Caudate nucleus (tissue), 63 donors: ENCODE measurements at places on chromosomes 3 and 15.

- DNase-seq = no peak
Measured at GRCh38 chr3:140510303-140510861, 167.5 kb upstream of the TRIM42 start.

DNA sequence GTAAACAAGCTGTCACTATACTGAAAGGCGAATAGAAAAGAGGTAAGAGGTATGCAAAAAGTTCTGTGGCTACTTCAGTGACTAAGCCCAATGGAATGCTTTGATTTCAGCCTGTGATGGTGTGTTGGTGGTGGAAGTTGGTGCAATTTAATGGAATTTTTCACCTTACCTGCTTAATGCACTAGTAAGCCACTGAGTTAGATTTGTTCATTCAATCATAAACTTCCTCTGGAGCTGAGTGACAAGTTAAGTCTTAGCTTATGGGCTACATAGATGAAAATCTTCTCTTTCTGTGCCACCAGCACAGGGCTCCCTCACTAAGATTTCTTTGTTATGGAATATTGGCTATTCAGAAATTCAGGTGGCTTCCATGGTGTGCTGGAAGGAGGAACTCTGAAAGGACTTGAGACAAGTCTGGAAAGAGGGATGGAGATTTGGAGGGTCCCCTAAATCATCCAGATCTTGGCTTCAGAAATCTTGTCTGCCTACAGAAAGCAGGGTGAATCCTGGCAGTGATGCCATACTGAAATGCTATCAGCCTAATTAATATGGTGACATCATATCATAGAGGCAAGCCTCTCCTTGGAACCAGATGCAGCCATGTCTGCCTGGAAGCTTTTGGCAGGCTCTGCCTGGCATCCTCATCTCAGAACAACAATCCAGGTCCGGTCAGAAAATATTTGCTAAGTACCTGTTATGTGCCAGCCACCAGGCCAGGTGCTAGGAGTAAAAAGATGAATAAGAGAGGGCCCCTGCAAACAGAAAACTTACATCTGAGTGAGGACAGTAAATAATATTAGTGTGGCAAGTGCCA, 8.1 kb upstream of the GAP43 start:
- no peak for DNase-seq

GRCh38 chr3:127490271-127491023, 100.1 kb downstream of the TPRA1 start:
- DNase-seq = no peak

DNA sequence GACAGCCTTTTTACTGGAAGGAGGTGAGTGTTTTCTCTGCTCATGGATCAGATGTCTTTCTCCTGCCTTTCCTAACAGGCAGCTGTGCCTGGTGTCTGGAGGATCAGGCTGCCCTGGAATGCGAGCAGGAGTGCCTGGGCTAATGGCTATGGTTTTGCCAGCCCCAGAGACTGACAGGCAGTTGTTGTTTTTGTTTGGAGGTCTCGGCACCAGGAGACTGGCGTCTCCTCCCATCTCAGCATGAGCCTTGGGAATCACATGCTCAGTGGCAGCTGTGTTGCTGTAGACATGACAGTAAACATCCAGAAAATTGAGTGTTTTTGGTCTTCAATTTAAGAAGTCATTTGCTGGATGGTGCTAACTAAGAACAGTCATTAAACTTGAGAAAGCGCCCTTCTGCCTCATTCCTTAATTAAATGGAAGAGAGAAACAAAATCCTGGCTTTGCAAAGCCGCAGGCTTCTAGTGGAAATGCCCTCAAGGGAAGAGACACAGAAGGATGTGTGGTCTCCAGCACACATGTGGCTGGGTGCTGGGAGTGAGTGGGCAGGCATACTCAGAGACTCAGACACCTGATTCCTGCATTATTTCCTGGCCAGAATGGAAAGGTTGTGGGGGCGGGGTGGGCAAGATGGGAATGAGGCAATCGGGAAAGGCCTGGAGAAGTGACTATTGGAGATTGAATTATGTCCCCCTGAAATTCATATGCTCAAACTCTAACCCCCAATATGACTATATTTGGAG, 97.0 kb upstream of the NMNAT3 start:
- DNase-seq = no peak

DNA sequence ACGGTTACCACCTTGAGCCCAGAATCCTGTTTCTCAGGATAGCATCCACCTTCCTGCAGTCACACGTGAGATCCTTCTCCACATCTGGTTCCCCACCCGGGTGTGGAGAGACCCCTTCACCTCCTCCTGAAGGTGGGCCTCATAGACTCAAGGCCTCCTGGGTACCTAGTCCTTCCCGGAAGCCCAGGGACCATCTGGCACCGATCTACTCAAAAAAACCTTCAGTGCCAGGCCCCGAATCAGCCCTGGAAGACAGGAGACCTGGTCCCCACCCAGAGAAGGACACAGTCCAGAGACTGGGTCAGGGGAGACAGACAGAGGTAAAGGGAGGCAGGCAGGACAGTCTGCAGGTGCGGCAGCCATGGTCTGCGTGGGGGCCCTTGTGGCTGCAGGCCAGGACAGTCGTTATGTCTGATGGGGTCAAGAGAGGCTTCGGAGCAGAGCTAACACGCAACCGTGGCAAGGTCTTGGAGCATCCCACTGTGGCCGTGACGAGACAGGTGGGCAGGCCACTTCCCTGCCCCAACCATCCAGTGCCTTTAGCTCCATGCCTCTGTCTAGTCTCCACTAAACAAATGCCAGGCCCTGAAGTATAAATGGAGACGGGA, 112.2 kb upstream of the ABHD17C start:
- no peak for DNase-seq

DNA sequence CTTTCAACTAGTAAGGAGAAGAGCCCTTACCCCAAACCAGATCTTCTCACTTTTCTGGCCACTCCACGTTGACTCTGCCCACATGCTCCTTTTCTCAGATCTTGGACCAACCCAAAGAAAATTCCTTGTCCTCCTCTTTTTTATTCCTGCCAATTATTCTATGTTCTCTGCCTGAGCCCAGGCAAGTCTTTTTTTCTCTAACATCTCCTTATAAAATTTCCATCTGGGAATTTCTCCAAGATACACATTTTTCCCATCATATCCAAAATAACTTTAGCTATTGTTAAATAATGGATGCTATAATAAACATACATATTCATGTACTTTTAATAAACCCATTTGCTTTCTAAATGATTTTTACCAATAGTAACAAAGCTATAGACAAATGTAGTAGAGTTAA, 726.0 kb upstream of the ZNF385D start:
- no peak for DNase-seq

GRCh38 chr15:84035399-84035766, 200.2 kb upstream of the GOLGA6L4 start:
- no peak for DNase-seq

DNA sequence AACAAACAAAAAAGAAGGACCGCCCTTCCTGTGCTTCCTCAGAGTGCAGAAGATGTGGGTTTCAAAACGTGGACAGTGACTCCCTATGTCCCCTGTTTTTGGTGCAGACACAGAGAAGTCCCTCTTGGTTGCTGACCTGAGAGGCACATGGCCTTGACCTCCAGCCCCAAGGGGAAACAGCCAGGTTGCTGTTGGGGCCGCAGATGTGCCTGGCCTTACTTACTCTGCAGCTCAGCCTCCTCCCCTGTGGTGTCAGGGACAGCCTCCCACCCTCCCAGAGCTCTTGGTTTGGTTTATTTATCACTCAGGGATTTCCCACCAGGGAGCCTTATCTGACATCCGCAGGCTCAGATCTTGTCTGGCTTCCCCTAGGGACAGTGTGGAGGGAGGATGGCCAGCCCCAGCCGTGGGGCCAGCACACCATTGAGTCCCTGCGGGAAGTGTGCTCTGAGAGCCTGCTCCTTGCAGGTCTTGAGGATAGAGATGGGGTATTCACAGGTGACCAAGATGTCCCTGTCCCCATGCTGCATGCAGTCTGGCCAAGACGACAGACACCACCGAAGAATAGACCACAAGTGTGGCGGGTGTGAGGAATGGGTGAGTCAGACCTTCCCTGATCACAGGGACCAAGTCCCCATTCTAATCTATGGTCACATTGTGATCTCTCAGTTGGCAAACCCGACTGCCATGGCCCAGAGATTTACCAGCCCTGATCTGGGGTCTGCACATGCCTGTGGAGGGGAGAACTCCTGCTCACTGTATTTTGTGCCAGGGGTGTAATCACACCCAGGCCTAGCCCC, 134.3 kb upstream of the ABHD17C start:
- no peak for DNase-seq

GRCh38 chr15:64851503-64851840, 9.8 kb downstream of the PLEKHO2 start:
- DNase-seq = no peak

DNA sequence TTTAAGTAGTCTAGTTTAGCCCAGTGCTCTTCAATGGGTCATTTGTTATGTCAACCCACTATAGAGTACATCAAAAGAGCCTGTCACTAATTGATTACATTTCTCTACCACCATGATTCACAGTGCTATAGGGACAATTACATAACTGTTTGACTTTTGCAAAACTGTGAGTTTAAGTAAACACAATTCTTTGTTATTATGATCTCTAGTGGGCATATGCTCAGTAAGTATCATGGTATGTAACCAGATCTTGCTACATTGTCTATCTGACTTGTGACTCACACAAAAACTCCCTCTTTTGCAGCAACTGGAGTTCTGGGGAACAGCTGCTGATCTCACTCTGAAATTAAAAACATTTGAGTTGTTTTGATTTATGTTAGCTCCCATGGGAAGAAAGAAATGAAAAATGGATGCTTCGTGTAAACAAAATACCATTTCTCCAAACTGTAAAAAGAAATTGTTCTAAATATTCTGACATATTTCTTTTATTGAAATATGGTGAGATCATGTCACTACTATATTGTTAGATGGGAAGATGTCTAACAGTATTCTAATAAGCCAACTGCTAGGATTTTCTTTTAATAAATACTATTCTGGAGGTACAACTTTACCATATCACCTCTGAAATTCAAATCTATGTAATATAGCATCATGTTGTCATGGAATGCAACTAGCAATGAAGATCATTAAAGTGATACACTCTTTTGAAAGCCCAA, 470.4 kb downstream of the ROBO1 start:
- DNase-seq = no peak

GRCh38 chr3:21170964-21171363, 580.0 kb downstream of the ZNF385D start:
- no peak for DNase-seq

DNA sequence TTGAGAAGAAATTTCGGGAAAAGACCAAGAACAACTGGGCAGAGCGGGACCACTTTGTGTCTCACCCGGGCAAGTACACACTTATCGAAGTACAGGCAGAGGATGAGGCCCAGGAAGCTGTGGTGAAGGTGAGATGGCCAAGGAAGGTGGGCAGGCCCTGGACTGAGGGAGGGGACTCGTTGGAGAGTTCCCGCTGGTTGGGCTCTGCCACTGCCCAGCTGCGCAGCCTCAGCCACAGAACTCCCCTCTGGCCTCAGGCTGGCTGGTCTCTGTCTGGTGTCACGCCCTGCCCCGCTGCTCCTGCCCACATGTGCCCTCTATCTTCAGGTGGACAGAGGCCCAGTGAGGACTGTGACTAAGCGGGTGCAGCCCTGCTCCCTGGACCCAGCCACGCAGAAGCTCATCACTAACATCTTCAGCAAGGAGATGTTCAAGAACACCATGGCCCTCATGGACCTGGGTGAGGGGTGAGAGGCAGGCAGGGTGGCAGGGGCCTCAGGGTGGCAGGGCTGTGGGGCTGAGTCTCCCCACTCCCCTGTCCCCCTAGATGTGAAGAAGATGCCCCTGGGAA, 2.4 kb downstream of the PARP3 start:
- no peak for DNase-seq

GRCh38 chr3:167469381-167469780, 4.5 kb downstream of the SERPINI2 start:
- DNase-seq = no peak

- no peak for DNase-seq
Measured at GRCh38 chr15:70777170-70777926, 14.0 kb upstream of the UACA start.

DNA sequence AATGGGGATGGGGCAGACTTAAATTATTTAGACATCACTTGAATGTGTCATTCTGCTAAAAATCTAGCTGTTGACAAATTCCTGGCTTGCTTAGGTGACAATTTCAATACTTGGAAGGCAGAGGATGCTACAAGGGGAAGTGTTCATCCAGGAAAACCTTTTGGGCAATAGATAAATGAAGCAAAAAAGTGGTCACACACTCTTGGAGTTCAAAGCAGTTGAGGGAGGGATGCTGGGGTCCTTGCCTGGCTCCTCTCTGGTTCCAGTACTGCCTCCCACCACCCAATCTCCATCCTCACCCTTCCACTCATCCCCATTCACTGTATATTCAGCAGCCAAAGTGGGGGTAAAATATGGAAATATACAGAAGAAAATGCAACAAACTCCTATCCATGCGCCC, 52.6 kb upstream of the FRMD4B start:
- DNase-seq = no peak

- no peak for DNase-seq
Measured at GRCh38 chr3:7764115-7764514, 737.5 kb upstream of the LMCD1 start.

DNA sequence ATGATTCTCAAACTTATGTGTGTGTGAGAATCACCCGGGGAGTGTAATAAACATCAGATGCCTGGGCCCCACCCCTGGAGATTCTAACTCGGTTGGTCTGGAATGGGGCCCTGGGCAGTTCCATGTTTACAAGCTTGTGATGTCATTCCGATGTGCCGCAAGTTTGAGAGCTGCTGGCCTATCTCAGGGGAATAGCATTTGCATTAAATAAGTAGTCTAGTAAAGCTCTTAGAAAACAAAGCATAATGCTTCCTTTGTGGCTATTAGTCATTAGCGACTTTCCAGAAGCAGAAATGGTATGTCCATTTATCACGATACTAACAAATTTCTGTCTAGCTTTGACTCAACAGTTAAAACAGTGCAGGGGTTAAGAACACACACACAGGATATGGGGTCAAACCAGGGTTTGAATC, 20.9 kb downstream of the PGBD4 start:
- DNase-seq = no peak

GRCh38 chr3:10357592-10358308, 36.8 kb upstream of the SEC13 start:
- no peak for DNase-seq

- no peak for DNase-seq
Measured at GRCh38 chr15:74529921-74530320, 11.1 kb upstream of the ARID3B start.

GRCh38 chr3:127822041-127822681, at the start of gene MGLL:
Gene MGLL (minus strand): TSS chr3:127822515. CDS start chr3:127822318, 197 bp downstream.
- DNase-seq = peak; percentile 42

DNA sequence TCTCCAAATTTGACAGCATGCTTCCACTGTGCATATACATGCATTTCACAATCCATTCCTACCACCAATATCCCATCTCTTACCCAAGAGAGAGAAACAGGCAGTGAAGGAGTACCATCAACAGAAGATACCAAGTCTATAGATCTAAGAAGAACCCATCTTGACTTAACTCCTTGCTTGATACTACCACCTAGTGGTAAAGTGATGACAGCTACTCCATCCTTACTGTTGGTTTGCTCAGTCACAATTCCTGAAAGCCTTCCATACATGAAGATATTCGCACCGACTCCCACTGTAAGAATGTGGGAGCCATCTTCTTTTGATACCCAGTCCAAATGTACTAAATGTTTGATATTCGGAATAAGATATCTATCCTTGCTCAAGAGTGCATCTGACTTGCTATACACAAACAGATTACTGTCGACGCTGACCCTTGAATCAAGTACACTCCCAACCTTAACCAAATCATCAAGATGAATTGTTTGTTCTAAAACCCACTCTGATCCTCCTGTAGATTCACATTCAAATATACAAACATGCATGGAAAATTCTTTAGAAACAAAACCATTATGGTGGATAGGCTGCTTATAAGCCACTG, 123.1 kb downstream of the DMXL2 start:
- no peak for DNase-seq

GRCh38 chr3:23758253-23758838, 47.4 kb upstream of the UBE2E1 start:
- DNase-seq = no peak
